ENCODE measurements at places on chromosomes 16 and 17.

GRCh38 chr16:12111223-12111622 is 134.7 kb downstream of the SNX29 start:
- DNase-seq, result no peak

DNA sequence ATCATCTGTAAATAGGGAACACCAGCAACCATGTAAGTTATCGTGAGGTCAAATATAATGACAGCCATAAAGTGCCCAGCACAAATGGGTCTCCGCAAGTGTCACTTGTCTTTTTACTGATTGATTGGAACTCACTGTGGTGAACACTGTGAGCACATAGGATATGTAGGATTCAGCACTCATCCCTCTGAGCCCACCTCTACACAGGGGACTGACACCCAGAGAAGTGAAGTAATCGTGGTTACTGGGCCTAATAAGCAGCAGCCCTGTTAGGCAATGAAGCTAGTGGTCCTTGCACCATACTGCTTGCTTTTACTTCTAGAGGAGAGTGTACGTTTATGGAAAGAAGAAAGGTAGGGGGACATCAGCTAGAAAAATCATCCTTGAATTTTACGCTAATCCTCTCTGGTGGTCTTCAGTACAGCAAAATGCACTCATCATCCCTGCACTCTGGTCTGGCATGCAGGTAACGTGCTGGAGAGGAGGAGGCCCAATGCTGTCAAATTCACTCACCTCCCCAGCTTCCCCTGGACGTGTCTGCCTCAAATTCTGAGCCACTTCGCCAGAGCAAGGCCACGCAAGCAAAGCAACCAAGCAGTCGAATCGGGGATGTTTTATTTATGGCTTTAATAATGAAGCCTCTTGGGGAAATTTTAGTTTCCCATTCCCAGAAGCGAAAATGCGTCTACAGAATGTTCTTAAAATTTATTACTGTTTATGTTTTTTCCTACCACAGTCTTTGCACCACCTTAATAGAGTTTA is 74.7 kb downstream of the YPEL2 start:
- no peak for DNase-seq

DNA sequence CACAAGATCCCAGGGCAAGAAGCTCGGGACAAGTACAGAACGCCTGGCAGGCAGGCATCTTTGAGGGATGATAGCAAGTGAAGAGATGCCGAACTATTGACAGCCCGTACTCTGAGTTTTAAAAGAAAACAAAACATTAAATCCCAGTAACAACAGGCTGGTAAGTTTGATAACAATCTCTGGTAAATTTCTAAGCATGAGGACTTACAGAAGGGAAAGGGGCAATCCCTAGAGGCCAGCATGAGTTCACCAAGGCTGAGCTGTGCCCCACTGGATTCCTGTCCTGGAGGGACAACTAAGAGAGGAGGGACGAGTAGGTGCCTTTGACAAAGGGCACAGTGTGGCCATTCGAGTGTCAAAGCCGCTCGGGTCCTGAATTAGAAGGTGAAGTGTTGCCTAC is 26.2 kb downstream of the CCDC182 start:
- DNase-seq, result no peak

- DNase-seq, result no peak
Observed at GRCh38 chr17:56598466-56598865, 5.0 kb downstream of the NOG start.

GRCh38 chr17:3893003-3893719 is at the start of gene CAMKK1:
CAMKK1 (minus strand) TSS chr17:3893053; CDS start chr17:3885687, 7,366 bp downstream.
- peak; percentile 91 for DNase-seq

DNA sequence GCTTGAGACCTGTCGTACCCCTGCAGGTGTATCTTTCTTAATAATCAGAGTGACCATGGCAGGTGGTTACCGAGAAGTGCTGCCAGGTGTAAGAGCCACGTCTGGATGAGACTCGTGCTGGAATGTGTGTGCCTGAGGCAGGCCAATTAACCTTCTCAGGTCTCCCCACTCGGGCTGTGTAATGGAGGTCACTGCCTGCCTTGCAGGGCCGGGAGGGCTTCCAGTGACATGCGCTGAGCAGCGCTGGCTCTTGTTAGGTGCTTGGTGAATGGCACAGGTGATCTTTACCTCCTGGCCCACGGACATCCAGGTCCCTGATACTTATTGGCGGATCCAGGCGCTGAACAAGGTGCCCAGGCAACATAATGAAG is 4.6 kb upstream of the GSE1 start:
- DNase-seq, result no peak

GRCh38 chr16:57993438-57993837 is 7.0 kb downstream of the ZNF319 start:
- peak; percentile 35 for DNase-seq

DNA sequence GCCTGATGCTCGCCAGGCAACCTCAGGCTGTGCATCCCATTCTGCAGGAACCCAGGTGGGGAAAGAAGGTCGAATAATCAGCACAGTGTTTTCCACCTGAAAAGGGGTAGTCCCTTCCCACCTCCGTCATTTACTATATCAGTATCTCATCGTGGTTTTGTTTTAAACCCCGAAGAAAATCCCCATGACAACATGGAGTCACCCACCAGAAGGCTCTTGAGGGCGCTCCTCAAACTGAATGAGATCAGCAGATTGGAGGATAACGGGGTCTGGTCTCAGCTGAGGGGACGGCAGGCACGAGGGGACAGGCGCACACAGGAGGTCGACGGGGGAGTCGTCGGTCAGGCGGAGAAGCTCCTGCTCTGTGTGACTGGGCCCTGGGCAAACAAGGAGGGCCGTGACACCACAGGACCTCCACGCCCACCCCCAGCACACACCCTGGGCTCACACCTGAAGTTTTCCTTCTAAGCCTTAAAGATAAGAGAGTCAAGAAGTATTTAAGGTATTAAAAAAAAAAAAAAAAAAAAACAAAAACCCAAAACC is 44.2 kb downstream of the MARF1 start:
- DNase-seq, result no peak

DNA sequence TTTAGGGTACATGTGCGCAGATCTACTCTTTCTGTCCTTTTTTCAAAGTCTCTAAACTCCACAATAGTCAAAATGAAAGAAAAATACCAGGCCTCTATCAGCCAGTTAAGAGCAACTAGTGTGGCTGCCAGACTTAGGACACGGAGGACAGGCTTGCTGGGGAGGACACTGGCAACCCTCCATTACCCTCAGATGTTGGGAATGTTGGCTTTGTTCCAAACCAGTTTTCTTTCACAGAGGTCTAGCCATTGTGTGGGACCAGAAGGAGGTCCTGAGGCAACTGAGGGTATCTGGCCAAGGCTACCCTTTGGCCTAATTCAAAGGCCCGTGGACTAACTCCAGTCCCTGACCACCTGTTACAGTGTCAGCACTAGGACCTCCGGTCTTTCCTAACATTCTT is 51.2 kb upstream of the MED9 start:
- no peak for DNase-seq

DNA sequence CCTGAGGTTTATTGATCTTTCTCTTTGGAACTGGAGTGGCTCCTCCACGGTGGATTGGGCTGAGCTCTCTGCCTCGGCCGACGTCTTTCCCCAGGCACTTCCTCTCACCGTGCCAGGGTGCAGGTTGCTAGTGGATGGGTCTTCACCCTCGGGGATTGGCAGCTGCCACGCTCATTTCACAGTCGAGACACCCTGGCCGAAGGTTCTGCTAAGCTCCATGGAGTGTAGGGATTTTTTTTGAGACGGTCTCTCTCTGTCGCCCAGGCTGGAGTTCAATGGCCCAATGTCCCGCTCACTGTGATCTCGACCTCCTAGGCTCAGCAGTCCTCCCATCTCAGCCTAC is 280.8 kb downstream of the SEC14L1 start:
- no peak for DNase-seq

GRCh38 chr17:49146620-49147306 is 14.2 kb downstream of the B4GALNT2 start:
- DNase-seq, result no peak

DNA sequence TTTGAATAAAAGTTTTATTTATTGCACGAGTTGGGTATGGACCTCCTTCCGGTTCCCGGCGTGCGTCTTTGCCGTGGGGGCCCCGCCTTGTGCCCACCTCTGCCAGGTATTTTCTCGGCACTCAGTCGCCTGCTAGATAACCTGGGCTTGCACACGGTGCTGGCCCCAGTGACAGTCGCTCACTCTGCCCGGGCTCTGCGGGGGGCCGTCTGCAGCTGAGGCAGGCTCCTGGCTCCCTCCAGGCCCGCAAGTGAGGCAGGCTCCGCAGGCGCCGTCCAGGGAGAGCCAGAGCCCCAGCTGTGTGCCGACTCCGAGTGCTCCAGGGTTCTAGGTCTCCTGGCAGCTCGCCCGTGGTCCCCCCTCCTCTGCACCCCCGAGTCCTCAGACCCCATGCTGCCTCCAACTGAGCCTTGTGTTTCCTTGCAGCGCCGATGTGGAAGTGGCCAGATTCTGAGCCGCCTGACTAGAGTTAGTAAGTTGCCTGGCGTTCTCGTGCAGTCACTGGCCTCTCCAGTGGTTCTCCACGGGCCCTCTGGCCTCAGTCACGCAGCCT is 54.7 kb upstream of the PVALEF start:
- no peak for DNase-seq

GRCh38 chr17:75115555-75115954 is 5.8 kb downstream of the ARMC7 start:
- no peak for DNase-seq

DNA sequence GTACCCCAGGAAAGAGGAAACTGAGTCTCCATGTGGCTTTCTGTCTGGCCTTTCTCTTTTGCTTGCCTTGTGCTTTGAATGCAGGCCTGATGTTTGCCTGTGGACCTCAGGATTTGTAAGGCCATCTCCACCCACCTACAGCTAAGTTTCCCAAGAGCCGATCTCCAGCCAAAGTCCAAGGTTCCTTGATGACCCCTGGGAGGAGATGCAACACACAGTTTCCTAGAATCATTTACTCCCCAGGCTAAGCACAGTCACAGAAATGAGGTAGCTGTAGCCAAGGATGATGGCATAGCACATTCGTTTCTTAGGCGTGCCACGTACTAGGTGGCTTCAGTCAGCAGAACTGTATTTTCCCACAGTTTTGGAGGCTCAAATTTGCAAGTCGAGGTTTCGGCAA is 595.4 kb downstream of the MAF start:
- no peak for DNase-seq

DNA sequence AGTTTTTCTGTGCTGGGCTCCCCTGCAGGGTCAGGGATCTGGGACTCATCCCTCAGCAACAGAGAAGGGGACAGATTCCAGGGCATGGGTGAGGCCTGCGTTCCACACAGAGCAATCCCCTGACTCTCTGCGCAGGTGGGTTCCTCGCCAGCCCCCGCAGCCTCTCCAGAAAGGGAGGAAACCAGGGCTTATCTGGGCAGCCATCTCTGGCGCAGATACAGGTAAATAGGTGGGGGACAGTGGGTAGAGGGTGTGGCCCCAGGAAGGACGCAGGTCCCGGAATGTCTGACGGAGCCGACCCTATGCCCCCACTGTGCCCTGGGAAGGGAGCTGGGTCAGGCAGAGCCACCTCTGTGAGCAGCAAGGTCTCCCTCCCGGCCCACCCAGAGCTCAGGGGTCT is 23.2 kb downstream of the PIEZO1 start:
- no peak for DNase-seq

- peak; percentile 41 for DNase-seq
Observed at GRCh38 chr16:72317446-72317845, 145.5 kb upstream of the PMFBP1 start.

DNA sequence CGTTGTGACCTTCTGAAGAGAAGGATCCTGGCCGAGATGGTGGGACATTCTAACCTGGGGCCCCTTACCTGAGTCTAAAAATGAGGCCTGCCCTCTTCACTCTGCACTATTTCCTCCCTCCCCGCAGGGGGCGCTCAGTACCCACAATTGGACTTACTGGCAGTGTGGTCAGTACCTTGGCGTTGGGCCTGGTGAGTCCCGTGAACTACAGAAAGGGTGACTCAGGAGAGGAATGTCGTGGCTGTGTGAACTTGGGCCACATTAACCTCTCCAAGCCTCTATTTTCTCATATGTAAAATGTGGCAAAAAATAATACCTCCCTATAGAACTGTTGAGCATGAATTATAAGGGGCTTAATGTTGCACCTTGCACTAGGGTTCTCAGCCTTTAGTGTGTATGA is 3.9 kb downstream of the RSAD1 start:
- DNase-seq, result peak; percentile 90

All from right forelimb (tissue), 1 donor.